ENCODE measurements at places on chromosomes 16 and 17.
A peak's percentile ranks its signal among the peaks of the same experiment; 100 is the strongest.

DNA sequence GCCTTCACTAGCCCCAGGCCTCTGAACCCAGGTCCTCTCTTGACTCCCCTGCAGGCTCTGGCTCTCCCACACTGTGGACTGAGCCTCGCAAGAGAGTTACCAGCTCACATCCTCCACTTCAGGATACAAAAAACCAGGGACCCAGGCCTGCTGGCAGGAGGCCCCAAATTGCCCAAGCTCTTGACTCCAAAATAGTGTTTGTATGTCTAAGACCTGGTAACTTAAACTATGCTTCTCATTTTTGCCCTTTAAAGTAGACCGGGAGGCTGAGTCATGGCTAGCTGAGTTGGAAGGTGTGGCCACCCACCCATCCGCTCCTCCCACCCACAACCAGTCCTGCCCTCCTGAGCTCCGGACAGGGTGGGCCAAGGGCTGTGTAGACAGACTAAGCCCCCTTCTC lies 250.0 kb downstream of the SOX9 start:
- DNase-seq: no peak

DNA sequence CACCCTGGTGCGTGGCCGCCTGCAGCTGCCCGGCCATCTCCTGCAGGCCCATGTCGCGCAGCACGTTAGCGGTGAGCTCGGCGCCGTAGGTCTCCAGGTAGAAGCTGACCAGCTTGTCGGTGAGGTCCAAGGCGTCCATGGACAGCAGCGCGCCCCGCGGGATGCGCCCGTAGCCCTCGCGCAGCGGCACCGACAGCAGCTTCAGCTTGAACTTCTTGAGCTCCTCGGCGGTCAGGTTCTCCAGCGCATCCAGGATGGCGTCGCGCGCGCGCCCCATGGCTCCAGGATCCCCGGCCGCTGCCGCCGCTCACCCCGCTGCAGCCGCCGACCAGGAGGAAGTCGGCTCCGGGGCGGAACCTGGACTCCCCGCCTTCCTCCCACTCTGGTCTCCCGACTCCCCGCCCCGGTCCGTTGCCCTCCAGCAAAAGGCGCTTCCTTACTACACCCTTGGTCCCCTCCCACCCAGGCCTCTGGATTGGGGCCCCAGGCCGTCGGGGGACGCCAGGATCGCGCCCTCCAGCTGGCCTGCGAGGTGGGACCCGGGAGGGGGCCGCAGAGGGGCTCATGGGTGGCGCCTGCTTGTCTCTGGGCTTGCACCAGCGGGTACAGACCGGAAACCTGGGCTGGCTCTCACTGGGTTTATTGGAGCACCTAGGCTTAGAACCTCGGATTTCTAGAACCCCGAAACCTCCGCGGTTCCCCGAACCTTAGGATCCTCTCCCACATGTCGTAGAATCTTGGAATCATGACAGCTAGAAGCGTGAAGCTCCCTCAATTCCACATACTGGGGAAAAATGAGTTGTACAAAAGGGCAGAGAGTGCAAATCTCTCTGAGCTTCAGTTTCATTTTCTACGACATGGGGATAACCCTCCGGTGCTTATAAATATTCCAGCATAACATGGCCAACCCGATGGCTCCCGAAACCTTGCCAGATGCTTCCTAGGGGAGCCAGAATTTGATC lies at the start of gene PYCARD:
Gene PYCARD (minus strand): TSS at position 347 of the 962 bp plus-strand sequence. CDS start 70 bp downstream, at position 277.
- DNase-seq: no peak

DNA sequence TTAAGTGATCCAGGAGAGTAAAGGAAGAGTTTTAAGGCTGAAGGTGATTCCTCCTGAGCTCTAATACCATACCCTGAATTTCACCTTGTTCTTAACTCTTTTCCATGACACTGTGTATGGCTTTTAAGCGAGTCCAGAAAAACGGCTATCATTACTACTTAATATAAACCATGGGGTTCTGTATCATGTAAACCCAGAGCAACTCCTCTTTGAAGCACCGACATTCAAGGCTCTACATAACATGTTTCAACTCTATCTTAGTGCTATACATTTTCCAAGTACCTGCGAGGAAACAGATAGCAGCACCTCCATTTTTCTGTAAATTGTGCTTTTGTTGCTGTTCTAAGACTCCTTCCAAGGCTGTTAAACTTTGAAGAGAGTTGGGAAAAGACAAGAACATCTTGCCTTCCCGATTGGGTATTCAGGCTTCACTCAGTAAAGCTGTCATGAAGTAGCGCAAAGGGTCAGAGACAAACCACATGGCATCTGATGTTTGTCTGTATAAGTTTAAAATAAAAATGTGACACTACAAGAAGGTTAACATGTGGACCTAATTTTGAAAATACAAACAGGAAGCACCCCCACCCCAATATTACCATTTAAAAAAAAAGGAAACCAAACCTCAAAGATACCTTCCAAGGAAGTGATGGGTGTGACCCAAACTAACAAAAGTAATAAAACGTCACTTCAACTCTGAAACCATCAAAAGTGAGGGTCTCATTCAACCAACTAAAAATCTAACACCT lies 3.9 kb downstream of the STAT5B start:
- no peak for DNase-seq

DNA sequence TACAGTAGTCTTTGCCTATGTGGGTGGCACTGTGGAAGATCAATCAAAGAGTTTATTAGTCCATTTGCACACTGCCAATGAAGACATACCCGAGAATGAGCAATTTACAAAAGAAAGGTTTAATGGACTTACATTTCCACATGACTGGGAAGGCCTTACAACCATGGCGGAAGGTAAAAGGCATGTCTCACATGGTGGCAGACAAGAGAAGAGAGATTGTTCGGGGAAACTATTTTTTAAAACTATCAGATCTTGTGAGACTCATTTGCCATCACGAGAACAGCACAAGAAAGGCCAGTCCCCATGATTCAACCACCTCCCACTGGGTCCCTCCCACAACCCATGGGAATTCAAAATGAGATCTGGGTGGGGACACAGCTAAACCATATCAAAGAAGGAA lies 432.1 kb downstream of the ZFHX3 start:
- DNase-seq: no peak

GRCh38 chr17:42886283-42887176 lies 14.1 kb upstream of the G6PC1 start:
- no peak for DNase-seq

DNA sequence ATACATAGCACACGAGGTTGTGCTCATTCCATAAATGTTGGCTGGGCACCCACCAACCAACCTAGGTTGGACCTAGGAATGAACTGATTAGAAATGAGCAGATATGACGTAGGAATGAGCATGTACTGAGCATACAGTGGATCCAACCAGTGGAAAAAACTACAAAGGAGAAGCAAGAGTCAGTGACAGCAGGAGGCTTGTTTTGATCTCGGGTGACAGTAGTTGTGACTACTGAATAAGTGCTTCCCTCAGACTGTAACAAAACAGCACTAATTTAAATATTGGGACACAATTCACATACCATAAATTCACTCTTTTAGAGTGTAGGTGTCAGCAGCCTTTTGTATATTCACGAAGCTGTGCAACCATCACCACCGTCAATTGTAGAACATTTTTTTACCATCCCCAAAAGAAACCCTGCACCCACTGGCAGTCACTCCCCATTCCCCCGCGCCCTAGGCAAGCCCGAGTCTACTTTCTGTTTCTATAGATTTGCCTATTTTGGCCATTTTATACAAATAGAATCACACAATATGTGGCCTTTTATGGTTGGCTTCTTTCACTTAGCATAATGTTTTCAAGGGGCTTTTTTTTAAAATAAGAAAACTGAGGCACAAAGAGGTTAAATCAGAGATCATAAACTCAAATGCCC lies 7.0 kb downstream of the VAC14 start:
- DNase-seq: no peak

- DNase-seq: no peak
Measured at GRCh38 chr16:10667239-10667638, 27.5 kb downstream of the TEKT5 start.

GRCh38 chr16:11740567-11740966 lies 2.1 kb downstream of the TXNDC11 start:
- DNase-seq: no peak

- DNase-seq: no peak
Measured at GRCh38 chr17:9235346-9235745, 214.0 kb downstream of the NTN1 start.

- DNase-seq: peak; percentile 24
Measured at GRCh38 chr16:88442727-88443576, 10.1 kb upstream of the ZFPM1 start.

DNA sequence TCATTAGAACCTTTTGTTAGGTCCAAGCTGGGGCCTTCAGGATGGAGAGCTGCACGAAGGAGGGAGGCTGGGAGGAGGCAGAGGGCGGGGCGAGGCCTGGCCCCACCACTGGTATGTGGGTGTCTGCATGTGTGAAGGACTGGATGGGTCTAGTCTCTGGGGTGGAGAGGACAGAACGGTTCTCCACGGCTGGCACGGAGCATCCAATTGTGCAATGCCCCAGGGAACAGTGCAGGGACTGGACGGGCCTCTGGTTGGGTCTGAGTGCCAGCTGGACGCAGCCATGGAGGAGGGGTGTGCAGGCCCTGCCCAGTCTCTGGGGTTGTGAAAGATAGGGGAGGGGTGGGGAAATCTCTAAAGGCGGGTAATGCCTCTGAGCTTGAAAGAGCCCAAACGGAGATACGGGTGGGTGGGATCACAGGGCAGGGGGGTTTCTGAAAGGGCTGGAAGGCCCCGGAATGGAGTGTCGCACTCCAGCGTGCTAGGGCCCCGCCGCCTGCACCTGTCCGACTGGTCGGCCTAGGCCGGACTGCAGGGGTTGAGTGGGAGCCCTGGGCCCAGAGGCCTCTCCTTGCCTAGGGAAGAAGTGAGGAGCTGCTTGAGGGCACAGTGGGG lies 1.6 kb downstream of the PPL start:
- DNase-seq: no peak

DNA sequence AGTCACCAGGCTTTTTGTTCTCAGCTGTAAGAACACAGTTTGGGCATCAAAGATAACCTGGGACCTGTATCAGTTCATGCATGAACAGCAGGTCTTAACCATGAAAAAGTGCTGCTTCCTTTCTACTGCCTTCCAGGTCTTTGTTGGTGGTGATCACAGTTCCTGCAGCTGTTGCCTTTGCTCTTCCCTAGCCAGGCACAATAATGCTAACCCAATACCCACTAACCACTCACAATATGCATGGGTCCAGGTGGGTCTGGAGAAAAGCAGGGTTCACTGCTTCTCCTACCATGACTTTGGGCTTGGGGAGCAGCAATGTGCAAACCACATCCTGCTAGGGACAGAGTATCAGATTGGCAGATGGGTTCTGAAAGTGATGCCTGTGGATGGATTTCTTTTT lies 396.9 kb downstream of the UTP18 start:
- no peak for DNase-seq

DNA sequence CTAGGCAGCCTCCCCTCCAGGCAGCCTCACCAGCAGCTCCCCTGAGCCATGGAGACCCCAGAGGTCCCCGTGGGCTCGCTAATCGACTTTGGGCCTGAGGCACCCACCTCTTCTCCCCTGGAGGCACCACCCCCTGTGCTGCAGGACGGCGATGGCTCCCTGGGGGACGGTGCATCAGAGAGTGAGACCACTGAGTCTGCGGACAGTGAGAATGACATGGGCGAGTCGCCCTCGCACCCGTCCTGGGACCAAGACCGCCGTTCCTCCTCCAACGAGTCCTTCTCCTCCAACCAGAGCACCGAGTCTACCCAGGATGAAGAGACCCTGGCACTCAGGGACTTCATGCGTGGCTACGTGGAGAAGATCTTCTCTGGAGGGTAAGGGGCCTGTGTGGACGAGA lies 39.4 kb downstream of the KIAA0513 start:
- no peak for DNase-seq

- DNase-seq: no peak
Measured at GRCh38 chr16:54822492-54822891, 108.2 kb upstream of the IRX5 start.

- DNase-seq: no peak
Measured at GRCh38 chr17:9470171-9470570, 105.4 kb downstream of the STX8 start.

DNA sequence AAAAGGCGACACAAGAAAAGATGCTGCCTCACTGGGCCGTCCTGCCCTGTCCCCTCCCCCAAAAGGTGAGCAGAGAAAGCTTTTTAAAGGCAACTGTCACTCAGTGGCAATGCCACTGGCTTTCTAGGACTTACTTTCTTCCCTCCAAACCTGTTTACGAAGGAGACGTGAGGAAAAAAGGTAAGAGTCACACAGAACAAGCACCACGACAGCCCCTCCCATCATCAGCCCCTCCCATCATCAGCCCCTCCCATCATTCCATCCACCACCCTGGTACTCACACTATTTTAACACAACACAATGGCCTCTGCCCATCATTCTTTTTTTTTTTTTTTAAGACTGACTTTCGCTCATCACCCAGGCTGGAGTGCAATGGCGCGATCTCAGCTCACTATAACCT lies 77.1 kb downstream of the NXN start:
- DNase-seq: no peak

DNA sequence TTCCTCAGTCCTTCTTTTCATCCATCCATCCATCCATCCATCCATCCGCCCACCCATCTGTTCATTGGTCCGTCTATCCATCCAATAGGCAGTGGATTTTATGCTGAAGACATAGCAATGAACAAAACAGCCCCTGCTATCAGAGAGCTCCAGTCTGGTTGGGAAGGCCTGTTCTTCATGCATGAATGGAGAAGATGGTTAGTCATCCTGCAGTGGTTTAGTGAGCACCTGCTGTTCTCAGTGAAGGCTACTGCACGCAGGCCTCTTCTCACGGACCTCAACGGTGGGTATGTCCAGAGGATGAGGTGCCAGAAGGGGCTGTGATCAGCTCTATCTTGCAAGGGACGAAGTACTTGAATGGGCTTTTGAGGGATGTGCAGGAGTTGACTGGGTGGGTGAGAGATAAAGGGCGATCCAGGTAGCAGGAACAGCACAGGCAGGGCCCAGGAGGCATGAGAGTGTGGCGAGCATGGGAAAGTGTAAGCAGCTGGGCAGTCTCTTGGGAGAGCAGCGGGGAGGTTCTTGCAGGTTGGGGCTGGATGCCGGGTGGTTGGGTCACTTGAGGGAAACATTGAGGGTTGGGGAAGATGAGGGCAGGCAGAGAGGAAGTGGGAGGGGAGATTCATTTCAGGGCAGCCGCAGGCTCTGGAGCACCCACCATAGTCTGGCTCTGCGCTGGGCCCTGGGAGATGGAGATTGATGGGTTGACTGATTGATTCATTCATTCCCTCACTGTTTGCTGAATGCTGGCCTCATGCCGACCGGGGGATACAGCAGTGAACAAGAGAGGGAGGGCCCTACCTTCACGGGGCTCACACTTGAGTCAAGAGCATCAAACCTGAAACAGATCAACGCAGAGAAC lies 115.0 kb upstream of the CIBAR2 start:
- DNase-seq: no peak

DNA sequence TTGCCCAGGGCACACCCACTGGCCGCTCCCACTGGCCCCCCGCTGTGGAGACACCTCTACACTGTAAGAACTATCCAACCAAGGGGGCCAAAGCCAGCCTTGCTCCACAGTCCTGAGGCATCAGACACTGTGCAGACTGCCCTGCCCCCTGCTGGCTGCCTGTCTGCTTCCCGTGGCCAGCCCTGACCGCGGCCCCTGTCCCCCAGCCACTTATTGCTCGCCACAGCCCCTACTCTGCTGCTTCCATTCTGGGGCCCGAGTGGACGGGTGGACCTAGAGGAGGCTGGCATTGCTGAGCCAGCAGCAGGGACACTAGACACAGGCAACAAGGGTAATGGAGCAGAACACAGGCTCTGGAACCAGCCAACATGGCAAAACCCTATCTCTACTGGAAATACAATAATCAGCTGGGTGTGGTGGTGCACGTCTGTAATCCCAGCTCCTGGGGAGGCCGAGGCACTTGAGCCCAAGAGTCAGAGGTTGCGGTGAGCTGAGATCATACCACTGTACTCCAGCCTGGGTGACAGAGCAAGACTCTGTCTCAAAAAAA lies 19.7 kb upstream of the LRRC37A3 start:
- no peak for DNase-seq

- no peak for DNase-seq
Measured at GRCh38 chr16:23051587-23051986, 97.7 kb downstream of the USP31 start.

All from NCI-H1105 (cell line).